ENCODE measurements at places on chromosomes 1 and 21.

- no peak for DNase-seq
Measured at GRCh38 chr1:227661495-227661894, 73.6 kb downstream of the JMJD4 start.

DNA sequence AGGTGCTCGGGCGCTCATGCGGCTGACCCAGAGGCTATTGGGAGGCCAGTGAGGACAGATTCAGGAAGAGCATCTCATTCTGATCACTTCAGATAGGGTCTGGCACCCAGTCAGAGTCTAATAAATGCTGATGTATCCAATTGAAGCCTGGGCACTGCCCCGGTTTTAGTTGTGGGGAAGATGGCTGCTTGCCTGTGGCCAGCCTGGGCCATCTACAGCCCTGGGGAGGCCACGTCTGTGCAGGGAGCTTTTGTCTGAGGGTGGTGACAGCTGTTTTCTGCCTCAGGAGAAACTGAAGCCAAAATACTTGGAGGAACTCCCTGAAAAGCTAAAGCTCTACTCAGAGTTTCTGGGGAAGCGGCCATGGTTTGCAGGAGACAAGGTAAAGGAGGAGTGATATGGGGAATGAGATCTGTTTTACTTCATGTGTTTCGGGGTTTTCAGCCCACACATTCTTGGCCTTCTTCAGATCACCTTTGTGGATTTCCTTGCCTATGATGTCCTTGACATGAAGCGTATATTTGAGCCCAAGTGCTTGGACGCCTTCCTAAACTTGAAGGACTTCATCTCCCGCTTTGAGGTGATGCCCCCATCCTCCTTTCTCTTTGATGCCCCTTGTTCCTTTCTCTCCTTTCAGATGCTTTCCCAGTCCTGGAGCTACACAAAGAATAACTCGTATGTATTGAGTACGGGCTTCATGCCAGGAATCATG, 2.8 kb downstream of the GSTM5 start:
- DNase-seq: no peak

DNA sequence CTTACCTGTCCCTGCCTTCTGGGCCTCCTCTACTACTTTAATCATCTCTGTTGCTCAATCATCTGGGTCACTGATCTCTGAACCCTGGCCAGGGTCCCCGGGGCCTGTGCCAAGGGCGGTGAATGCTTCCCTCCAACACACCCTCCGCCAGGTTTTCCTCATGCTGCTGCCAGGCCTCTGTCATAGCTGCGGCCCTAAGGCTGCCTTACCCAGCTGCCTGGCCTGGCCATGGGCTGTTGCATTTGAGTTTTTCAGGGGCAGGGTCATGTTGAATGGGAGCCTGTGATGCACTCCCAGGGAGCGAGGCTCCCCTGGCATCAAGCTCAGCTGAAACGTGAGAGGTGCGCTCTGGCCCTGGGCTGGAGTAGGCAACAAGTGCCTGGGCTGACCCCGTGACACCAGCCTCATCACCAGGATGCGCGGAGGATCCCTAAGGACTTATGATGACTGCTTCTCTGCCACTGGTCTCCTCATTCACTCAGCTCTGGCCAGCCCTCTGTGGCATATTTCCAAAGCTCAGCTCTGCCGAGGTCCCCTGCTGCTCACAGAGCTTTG, 7.6 kb downstream of the EDN2 start:
- DNase-seq: no peak

- no peak for DNase-seq
Measured at GRCh38 chr1:229434005-229434640, at the start of gene ACTA1. Gene ACTA1 (minus strand): TSS chr1:229434094. CDS start chr1:229433115, 979 bp downstream.

DNA sequence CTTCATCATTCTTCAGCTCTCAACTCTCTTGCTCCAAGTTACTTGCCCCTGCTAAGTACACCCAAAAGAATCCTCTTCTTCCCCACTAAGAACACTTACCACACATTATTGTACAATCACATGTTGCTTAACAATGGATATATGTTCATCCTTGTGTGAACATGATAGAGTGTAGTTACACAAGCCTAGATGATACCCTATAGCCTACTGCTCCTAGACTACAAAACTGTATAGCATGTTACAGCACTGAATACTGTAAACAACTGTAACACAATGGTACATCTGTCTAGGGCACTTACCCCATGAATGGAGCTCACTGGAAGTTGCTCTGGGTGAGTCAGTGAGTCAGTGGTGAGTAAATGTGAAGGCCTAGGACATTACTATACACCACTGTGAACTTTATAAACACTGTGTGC, 77.4 kb downstream of the RERE start:
- no peak for DNase-seq

GRCh38 chr1:22978299-22978698, 5.6 kb upstream of the LACTBL1 start:
- no peak for DNase-seq

- DNase-seq: no peak
Measured at GRCh38 chr1:66342707-66343106, 191.2 kb upstream of the SGIP1 start.

DNA sequence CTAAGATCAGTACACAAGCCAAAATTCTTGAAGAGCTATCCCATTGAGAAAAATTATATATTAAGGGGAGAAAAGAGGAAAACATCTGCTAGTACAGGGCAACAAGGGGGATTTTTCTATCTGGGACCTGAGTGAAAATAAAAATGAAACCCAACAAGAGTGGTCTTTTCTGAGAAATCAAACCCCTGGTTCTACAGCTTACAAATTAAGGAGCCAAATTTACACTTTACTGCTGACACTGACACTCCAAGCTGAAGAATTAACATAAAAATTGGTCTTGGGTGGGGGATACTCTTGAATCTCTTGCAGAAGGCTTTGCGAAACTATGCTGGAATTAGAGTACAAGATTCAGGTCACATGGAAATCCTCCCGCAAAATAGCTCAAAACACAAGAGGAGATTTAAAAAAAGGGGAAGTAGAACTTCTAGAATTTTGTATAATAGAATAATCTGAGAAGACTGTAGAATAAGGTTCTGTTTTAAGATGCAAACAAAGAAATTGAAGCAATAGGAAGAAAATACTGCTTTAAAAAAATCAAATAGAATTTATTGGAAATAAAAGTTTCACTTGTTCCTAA, 32.1 kb upstream of the HSPA13 start:
- no peak for DNase-seq

DNA sequence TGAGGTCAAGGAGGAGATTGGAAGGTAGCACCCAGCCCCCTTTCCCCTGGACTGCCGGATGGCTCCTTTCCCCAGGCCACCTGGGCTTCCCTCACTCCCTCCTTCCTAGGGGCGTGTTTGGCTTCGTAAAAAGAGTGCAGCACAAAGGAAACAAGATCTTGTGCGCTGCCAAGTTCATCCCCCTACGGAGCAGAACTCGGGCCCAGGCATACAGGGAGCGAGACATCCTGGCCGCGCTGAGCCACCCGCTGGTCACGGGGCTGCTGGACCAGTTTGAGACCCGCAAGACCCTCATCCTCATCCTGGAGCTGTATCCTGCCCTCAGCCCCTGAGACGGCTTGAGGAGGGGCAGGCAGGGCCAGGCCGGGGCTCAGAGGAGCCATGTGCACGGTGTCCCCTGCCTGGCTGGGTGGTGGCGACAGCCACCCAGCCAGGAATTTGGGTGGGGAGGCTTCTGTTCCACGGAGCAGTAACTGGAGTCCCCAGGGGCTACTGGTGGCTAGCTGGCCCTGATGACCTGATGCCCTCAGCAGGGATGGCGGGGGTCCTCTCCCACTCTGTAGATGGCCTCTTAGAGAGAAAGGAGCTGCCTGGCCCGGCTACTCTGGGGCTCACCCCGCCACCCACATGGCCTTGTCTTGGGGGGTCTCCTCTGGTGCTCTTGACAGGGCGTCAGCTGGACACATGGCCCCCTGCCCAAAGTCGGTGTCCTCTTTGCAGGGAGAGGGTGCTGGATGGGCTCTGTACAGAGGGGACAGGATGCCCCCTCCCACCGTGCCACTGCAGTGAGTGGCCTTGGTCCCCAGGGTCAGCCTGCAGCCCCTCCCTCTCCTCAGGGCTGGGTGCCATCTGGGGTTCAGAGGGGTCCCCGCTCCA, 39.5 kb downstream of the TRIM11 start:
- DNase-seq: no peak

DNA sequence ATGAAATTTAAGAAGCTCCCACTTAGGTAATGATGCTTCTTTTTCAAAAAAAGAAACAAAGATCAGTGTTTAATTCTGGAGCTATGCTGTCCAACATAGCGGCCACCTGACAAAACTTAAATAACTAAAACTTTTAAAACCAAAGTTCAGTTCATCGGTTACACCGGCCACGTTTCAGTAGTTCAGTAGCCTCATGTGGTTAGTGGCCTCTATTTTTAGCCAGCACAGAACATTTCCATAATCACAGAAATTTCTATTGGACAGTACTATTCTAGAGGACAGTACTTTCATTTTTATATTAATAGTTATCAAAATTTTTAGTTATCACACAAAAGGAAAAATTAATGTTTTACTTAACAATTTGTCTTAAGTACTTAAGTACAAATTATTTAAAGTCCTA, 141.0 kb downstream of the USP25 start:
- DNase-seq: no peak

GRCh38 chr21:37582590-37582989, 216.0 kb downstream of the DYRK1A start:
- no peak for DNase-seq

GRCh38 chr1:243740255-243740999, 109.6 kb downstream of the AKT3 start:
- DNase-seq: no peak

Data from activated T-helper 1 cell treated with anti-CD3 and anti-CD28 coated beads, Interleukin-2, amount 50 U/mL, for 16 hours (primary cell).